ENCODE measurements at places on chromosomes 16 and 17.

- DNase-seq, result no peak
Observed at GRCh38 chr16:23052908-23053580, 96.2 kb downstream of the USP31 start.

DNA sequence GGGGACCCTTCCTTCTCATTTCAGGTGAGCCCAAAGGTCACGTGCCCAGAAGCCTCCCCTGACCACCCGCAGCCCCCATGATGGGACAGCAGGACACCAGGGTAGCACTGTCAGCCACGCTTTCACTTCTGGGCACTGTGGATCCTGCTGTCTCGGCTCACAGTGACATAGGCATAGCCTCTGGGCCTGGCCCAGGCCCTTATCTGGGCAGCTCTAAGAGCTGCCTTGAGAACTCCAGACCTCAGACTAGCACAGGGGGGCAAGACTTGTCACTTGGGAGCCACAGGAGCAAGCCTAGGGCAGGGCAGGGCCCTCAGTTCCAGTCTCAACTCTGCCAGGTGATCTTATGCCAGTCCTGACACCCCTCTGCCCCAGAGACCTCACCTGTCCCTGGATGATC, 4.7 kb downstream of the NATD1 start:
- DNase-seq, result peak; percentile 70

GRCh38 chr16:66830422-66831404, at the start of gene NAE1:
NAE1 (minus strand) TSS chr16:66830976; CDS start chr16:66830899, 77 bp downstream.
- DNase-seq, result peak; percentile 94

DNA sequence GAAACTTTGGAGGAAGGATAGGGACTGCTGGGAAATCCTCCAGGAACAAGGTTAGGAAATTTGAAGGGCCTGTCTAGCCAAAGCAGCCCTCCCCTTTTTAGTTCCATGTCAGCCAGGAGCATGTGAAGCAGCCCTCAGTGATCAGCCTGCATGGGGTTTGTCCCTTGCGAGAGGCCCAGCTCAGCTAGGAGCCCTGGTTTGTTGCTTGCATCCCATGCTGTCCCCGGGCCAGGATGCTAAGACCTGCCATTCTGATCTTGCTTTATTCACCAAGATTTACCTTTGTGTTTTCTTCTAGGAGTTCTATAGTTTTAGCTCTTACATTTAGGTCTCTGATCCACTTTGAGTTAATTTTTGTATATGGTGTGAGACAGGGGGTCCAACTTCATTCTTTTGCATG, 27.6 kb downstream of the CLUAP1 start:
- no peak for DNase-seq

DNA sequence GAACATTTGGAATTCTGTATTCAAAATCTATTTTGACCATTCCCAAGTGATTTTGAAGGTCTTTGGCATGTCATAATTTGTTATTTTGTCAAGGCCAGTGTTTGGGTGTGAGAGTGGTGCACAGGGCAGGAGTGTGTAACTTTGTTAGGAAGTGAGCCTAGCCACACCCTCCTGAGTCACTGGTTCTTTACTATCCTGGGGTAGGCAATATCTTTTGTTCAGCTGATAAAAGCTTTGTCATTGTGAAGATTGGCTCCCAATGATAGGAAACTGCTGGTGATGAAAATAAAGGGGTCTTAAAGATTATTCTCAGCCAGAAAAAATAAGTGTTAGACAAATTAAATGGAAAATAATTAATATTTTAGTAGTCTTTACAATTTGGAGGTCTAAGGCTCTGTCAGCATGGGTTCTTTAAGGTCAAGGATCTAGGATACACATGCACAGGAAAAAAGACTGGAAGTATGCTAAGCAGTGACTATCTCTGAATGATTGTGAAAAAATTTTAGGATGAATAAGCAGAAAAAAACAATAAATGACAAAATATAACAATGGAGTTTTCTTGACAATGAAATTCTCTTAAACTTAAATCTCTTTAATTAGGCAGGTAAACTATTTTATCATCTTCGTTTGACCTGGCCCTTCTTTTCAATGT, 5.1 kb downstream of the UBN1 start:
- no peak for DNase-seq

DNA sequence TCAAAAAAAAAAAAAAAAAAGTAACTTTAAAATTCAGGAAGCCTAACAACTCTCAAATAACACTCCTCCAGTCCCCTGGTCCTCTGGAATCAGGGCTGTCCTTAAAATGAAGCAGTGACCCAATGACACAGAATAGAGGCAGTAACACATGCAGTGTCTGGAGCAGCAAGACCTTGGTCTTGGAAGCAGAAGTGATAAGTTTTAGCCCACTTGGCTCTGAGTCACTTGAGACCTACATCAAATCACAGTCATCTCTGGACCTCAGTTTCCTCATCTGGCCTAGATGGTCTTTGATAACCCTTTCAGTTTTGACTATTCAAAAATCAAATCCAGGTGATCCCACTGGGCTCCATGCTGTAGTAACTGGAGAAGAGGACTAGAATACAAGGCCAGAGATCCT, 39.0 kb downstream of the LYRM1 start:
- DNase-seq, result no peak

- DNase-seq, result no peak
Observed at GRCh38 chr17:75872434-75873351, 5.7 kb downstream of the TRIM47 start.

GRCh38 chr16:53855511-53855910, 151.6 kb downstream of the FTO start:
- DNase-seq, result no peak

DNA sequence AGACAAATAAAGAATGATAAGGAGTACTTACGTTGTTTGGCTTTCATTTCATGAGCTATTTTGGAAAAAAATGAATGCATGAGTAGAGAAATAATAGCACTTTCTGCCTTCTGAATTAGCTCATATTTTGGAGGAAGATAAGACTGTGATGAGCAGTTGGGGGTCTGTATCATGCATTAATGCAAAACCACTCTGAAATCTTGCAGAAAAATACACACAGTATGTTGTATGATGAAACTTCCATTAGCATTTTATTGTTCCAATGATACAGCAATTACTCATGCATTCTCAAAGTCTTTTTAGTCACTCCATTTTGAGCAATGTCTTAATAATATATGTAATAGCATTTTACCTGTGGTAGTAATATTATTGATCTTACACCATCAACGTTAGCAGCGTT, 571.0 kb downstream of the CDH8 start:
- DNase-seq, result no peak

DNA sequence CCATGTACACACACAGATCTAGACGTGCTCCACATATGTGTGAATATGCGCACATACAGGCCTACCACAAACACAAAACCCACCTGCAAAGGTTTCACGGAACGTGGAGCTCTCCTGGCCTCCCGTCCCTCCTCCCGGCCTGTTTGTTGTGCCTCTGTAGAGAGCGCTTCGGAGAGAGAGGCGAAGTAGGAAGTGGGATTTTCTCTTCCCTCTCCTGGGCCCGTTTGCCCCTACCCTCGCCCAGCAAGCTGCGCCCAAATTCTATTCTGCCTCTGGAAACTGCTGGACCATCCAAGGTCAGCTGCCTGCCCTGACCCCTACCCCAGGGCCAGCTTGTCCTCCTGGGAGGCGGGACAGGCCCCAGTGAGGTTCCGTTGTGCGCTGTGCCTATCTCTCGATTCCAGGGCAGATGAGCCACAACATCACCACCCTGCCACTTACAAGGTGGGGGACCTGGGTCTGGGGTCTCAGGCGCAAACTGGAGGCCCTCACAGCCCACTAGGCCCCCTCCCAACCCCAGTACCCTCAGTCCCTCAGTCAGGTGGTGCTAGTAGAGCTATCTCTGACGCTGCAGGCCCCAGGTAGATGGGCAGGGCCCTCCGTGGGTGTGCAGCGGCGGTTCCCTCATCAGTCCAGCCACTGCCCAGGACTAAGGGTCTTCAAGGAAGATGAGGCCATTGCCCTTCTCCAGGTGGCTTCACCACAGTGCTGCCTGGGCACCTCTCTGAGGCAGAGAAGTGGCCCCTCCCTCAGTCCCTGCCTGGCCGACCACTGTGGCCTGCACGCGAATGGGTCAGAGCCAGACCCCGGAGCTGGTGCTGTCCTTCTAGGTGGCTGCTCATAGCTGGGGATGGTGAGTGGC, 54.2 kb downstream of the BEAN1 start:
- no peak for DNase-seq

- DNase-seq, result no peak
Observed at GRCh38 chr17:539766-540165, 174.9 kb downstream of the VPS53 start.

DNA sequence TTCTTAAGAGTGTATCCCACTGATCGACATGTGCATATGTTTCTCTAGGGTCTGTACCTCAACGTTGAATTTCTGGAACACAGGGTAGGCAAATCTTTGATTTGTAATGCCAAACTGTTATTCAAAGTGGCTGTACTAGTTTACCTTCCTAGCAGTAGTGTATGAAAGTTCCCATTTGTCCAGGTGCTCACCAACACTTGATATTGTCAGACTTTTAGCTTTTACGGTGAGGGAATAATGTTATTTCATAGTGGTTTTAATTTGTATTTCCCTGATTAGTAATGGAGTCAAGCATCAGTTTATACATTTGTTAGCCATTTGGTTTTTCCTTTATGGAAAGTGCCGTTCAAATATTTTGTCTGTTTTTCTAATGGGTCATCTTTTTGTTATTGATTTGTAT, 20.3 kb downstream of the GSDMB start:
- no peak for DNase-seq

DNA sequence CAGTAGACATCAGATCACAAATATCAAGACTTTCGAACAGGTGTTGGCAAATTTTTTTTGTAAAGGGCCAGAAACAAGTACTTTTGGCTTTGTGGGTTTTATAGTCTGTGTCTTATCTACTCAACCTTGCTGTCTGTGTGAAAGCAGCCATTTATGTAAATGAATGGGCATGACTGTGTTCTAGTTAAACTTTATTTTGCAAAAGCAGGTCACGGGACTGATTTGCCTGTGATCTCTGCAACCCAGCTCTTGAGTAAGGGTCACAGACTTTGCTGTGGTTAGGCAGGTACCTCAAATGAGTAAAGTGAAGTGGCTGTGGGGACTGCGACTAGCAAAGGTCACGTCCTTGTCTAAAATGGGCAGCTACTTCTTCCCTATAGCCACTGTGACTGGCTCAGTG, 136.5 kb downstream of the FTO start:
- DNase-seq, result no peak

GRCh38 chr16:51287121-51287755, 136.2 kb upstream of the SALL1 start:
- DNase-seq, result no peak

DNA sequence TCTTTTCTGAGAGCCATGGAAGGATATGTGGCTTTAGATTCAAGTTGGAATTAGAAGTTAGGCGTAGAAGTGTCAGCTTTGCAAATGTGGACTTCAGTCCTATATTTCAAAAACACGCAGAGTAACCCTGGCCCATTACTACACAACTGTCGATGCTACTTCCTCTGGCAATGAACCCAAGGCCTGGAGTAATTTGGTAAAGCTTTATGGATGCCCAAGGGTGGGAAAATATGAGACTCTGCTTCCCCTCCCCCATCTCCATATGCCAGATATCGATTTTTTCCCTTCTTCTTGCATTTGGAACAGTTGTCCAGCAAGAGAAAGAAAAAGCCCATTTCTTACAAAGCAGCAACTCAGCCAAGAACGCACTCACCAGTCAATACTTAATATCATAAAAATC, 2.9 kb upstream of the MAP1LC3B start:
- DNase-seq, result no peak

- DNase-seq, result no peak
Observed at GRCh38 chr17:52885882-52886281, 727.4 kb upstream of the CA10 start.

DNA sequence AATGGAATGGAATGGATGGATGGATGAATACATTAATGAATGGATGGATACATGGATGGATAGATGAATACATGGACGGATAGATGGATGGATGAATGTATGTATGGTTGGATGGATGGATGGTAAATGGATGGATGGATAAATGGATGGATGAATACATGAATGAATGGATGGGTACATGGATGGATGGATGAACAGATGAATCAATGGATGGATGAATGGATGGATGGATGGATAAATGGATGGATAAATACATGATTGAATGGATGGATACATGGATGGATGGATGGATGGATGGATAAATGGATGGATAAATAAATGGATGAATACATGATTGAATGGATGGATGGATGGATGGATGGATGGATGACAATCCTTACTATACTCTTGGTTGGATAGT, 26.0 kb downstream of the TMC5 start:
- no peak for DNase-seq

DNA sequence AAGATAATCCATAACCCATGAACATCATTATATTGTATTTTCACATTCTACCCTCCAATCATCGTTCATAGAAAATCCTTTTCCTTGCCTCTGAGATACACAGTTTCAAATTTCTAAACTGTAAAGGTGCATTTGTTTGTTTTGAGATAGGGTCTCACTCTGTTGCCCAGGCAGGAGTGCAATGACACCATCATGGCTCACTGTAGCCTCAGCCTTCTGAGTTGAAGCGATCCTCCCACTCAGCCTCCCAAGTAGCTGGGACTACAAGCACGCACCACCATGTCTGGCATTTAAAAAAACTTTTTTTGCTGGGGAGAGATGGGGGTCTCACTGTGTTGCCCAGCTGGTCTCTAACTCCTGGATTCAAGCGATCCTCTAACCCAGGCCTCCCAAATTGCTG, 58.1 kb upstream of the TOB1 start:
- DNase-seq, result no peak

GRCh38 chr17:74089869-74090464, 113.5 kb upstream of the RPL38 start:
- DNase-seq, result peak; percentile 46

DNA sequence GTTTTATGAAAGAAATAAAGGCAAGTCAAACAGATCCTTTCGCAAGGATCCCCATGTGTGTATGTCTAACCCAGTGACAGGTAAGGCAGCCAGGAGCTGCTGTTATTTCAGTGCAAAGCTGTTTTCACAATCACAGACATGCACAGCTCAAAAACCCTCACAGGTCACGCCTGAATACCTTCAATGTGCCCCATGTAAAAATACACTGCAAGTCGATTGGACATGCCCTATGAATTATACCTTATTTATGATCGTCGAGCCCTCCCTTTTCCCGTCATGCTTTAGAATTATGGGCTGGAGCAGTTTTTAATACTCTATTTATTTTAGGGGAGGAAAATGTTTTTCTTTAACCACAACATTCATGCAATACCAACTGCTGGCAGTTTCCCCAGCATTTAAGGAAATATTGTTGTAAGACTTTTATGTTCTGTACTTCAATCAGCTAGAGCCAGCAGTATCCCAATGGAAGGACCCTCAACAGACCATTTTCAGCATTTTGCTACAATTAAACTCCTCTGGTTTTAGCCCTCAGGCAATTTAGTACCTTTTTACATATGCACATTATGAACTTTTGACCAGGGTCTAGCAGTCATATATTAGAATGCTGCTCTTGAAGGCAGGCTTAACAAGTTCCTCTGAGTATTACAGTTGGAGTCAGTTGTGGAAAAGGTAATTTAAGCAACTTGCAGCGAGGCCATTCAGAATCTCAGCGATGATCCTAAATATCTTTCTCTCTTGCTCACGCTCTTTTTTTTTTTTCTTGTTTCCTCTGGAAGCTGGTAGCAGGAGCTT, 362.2 kb downstream of the WWOX start:
- no peak for DNase-seq

- no peak for DNase-seq
Observed at GRCh38 chr16:22141767-22142166, 20.5 kb upstream of the SDR42E2 start.

GRCh38 chr16:3094289-3095027, 4.6 kb downstream of the ZSCAN10 start:
- peak; percentile 83 for DNase-seq
